ENCODE measurements at places on chromosomes 5 and 9.

DNA sequence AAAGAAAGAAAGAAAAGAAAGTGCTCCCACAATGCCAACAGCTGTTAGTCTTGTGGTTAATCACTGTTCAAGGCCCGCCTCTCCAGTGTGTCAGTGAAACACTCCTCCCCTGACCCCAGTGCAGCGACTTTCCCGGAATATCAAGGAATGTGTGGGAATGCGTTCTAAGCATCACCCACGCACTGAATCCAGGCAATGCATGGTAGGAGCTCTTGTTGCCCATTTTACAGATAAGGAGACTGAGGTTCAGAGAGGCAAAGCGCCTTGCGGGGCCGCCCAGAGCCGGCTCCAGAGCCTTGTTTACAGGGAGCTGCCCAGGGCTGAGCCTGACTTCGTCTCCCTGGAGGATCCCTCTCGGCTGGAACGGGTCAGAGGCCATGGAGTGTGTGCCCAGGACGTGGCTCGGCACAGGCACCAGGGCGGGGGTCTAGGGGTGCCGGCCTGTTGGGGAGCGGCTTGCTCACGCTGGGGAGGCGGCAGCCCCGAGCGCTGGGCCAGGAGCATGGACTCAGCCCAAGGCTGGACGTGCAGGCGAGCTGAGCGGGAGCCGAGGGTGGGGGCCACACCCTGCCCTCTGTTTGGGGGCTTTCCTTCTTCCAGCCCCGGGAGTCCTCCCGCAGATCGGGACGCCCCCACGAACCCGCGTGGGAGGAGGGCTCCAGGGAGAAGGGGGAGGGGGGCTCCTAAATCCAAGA, 823 bp downstream of the ST6GALNAC6 start:
- DNase-seq, result peak; percentile 65

DNA sequence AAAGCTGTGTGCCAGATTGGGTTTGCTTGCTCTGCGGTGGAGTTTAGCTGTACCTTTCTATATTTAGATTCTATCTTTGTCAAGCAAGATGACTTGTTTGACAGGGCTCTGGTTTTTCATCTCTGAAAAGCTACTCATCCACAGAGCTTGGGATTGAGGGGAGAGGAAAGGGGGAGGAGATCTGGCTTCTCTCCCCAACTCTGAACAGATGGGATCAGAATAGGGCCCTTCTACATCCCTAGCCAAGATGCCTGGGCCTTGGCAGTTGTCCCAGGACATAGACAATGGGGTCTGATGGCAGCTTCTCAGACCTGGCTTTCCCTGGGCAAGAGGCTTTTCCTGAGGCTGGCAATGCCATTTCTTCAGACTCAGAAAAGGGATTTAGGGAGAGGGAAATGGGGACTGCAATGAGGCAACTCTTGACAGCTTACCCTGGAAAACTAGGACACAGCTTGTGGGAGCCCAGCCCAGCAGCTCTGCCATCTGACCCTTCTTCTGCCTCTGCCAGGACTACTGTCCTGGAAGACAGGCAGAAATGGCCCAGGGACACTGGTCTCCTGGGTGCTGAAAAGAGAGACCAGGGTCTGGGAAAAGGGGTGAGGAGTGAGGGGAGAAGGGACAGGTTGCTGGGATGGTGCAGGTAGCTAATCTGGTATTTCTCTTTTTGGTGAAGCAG, 50.2 kb upstream of the ASTN2 start:
- no peak for DNase-seq

GRCh38 chr5:55338810-55339243, 31.0 kb downstream of the MTREX start:
- DNase-seq, result no peak

DNA sequence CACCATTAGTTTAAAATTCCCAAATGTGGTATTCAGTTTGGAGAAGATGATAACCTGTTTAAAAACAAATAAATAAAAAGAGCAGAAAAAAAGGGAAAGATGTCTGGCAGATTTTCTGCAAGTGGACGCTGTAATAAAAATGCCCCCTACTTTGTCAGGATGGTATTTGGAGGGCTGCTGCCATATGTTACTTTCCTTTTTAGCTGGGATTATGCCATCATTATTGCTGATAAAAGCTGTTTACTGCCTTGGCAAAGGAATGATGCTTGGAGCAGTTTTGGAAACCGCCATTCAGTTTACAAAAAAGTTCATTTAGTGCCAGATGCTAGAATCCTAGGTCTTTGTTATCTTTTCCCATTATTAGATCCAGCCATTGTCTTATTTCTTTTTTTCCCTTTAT, 104.8 kb downstream of the PBX3 start:
- DNase-seq, result no peak

- DNase-seq, result no peak
Measured at GRCh38 chr5:1131191-1131621, 19.3 kb upstream of the SLC12A7 start.

DNA sequence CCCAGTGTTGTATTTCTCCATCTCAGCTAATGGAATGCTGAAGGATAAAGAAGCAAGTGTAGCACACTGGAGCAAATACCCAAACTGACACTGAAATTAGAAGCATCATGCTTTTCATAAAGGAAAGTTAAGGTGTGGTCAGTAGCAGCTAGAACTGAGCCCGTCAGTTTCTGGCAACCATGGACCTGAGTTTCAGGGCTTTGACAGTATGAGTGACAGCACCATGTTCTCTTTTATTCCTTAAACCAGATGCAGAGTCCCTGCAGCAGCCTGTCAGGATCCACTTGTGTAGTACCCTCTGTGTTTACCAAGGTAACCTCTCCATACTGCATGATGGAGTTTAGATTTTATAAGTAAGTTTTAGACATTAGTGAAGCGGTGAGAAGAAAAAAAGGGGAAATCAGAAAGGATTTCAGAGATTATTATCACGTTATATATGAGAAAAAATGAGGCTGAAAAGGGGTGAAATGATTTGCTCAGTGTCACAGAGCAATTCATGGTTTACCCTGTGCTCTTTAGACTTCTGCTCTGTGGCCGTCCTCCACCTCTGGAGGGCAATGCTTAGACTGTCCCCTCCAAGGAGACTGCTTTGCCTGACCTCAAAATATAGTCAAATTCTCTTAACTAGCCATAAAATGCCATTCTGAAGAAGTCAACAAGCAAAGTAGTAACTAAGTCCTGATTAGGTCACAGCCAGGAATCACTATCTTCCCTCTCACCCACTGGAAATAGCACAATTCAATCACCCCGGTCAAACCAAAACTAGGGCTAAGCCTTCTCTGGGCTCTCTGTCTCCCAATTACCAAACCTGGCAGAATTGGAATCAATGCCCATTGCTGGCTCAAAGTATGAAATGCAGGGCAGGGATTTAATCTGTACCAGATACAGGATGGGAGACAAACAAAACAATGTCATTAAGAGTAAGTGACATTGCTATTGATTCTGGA, 10.5 kb upstream of the MYOT start:
- no peak for DNase-seq

DNA sequence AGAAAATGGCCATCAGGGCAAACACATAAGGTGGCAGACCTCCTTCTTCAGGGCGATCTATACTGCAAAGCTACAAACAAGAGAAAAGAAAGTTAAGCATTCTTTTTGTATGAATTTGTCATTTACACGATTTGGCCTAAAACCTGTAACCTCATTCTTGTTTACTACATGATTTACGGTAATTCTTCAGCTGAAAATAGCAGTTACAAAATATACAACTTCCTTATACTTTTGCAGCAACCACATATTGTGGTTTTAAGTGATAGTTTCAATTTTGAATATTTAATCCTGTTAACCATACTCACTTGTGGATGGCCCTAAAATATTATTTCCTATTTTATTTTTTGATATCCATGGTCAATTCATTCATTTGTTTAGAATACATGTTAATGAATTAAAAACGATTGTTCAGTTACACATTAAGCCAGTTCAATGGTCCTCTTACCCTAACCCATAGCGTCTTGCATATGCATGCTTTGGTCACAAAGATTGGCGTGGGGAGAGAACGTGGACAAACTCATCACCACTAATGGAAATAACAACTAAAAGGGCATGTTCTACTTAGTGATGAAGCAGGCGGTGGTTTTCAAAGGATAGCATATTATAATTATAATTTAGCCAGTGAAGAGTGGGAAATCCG, 16.6 kb downstream of the TUT7 start:
- DNase-seq, result no peak

DNA sequence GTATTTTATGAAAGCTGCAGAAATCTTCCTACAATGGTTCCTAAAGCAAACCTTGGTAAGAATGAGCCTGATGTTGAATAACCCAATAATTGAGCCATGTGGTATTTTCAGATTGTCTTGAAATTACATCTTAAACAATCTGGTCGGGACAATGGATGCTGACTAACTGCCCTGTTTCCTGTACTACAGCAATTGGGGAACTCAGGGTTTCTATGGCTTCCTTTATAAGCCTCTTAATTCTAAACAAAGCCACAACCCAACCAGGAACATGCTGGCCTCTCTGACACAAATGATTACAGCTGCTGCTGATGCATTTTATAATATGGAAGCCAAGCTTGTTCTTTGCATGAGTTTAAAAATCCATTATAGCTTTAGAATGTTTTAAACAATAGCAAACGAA, 30.2 kb downstream of the PTPN3 start:
- no peak for DNase-seq

- DNase-seq, result no peak
Measured at GRCh38 chr5:72076621-72077300, 30.5 kb upstream of the MAP1B start.

GRCh38 chr5:116887104-116887503, 312.5 kb upstream of the SEMA6A start:
- no peak for DNase-seq

DNA sequence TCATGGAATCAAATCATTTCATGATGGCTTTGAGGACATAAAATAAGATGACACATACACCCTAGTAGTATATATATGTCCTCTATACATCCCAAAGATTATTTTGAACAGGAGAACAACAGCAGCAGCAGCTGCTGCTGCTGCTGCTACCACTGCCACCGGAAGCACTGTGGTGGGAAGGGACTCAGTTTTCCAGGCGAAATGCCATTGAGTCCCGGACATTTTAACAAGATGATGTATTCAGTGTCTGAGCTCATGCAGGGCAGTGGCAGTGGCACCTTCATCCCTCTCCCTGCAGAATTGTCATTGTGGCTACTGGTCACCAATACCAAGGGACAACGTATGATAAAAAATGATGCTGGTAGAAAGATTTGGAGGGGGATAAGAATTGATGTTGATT, 151.3 kb downstream of the CHSY3 start:
- DNase-seq, result no peak

- DNase-seq, result no peak
Measured at GRCh38 chr5:129569295-129569694, 109.2 kb downstream of the ADAMTS19 start.

- DNase-seq, result no peak
Measured at GRCh38 chr9:85899388-85899787, 41.6 kb upstream of the NAA35 start.

GRCh38 chr9:73038089-73038509, 85.2 kb upstream of the ALDH1A1 start:
- no peak for DNase-seq

DNA sequence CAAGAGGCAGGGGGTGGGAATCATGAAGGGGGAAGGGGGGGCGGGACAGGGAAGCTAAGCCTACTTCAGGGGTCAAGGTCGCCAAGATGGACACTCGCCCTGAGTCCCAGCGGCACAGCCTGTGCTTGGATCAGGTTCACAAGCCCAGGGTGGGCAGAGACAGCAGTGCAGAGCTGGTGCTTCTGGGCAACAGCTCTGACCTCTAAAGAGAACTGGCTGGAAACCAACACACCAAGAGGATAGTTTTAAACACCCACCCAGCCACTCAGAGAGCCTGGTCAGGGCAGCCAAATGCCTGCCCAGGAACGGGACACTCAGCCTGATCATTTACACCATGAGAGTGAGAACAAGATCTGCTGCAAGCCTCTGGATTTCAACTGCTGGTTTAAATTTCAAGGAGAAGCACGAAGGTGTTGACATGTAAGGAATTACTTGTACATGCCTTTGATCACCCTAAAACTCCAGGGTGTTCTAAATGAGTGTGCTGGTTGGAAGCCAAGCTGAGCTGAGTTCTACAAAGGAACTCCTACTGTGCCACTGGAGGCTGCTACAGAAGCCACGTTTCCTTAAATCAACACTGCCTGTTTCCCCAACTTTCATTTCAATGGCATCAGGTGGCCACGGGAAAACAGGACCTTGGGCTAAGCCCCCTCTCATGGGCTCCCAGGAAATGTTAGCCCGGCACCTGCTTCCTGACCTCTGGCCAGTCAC, 91.5 kb downstream of the TTLL11 start:
- DNase-seq, result no peak

DNA sequence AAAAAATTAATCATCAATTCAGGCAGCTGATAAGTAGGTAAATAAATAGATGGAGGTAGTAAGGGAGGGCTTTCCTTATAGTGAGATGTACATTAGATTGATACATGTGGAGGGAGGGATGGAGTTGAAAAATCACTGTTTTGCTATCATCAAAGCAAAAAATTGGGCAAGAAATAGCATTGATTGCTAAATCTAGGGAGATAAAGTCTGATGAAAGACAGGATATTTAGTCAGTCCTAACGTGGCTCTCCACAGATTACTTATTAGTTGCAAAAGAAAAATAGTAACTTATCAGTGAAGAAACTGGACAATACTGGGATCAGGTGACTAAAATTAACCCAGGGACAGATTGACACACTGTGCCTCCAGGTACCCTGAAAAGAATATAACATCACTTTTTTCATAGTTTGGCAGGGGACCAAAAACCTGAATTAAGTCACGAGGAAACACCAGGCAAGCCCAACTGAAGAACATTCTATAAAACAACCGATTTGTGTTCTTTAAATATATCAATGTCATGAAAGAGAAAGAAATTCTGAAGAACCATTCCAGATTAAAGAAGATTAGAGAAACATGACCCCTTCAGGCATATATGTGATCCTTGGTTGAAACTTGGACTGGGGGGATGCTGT, 27.1 kb upstream of the GOLPH3 start:
- DNase-seq, result no peak

DNA sequence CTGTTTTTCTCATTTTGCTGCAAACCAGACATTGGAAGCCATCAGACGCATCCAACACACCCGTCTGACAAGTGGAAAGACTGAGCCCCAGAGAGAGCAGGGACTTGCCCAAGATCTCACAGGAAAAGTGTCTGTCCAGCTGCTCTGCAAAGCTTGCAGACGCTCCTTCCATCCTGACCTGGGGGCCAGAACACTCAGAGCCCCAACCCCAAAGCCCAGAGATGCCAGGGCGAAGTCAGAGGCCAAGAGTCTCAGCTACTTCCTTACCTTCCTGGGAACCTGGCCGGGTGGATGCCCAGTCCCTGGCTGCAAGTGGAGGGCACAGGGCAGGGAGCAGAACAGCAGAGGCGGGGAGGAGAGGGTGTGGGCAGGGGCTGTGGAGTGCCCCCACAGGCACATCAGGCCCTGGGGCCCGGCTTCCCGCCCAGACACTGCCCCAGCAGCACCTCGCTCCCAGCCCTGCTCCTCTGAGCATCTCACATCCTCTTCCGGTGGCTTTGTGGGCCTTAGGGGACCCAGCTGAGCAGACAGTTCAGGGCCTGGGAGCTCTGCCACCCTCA, 9.7 kb upstream of the RALGDS start:
- DNase-seq, result no peak

GRCh38 chr5:50958852-50959457, 292.5 kb downstream of the PARP8 start:
- peak; percentile 20 for DNase-seq

All from erythroblast (primary cell).